ENCODE measurements at places on chromosomes 3 and 15. TPM values are rescaled to one million over a fixed set of nuclear protein-coding genes. Genes with fewer than 3 reads are reported as not detected.

The LEKR1 gene
- 0.24 TPM for total RNA-seq

The XCR1 gene
- not detected for total RNA-seq

The ERICH6 gene
- 0.48 TPM for total RNA-seq

The NAALADL2 gene
- total RNA-seq, result 2.4 TPM

The CA12 gene
- 10.3 TPM for total RNA-seq

The GTF2E1 gene
- 12.0 TPM for total RNA-seq

The COL6A5 gene
- total RNA-seq, result not detected

The CISH gene
- total RNA-seq, result 2.7 TPM

The WDR76 gene
- 15.8 TPM for total RNA-seq

The PCSK6 gene
- total RNA-seq, result 0.32 TPM

The PLA2G4F gene
- not detected for total RNA-seq

The GRK7 gene
- under 0.01 TPM for total RNA-seq

The BFSP2 gene
- total RNA-seq, result not detected

The SCG5 gene
- total RNA-seq, result 24.4 TPM

The CFAP100 gene
- total RNA-seq, result not detected

The TPRG1 gene
- total RNA-seq, result 0.13 TPM

The CCR4 gene
- total RNA-seq, result not detected

The ITIH1 gene
- not detected for total RNA-seq

The CYP19A1 gene
- total RNA-seq, result 0.08 TPM

The FAH gene
- total RNA-seq, result 32.3 TPM

The SLC25A38 gene
- total RNA-seq, result 39.0 TPM

The KCNMB2 gene
- 0.39 TPM for total RNA-seq

The CGNL1 gene
- total RNA-seq, result 0.39 TPM

The IGSF11 gene
- not detected for total RNA-seq

The COX5A gene
- 146 TPM for total RNA-seq

The STARD9 gene
- total RNA-seq, result 8.3 TPM

The CCK gene
- 5.9 TPM for total RNA-seq

The ACAD9 gene
- 21.2 TPM for total RNA-seq

The PRICKLE2 gene
- 26.1 TPM for total RNA-seq

The SH3BP5 gene
- total RNA-seq, result 8.6 TPM

The SNAP23 gene
- total RNA-seq, result 70.7 TPM

The TPRA1 gene
- 36.3 TPM for total RNA-seq

The CD200 gene
- 2.2 TPM for total RNA-seq

The GP9 gene
- total RNA-seq, result not detected

The TMOD2 gene
- 3.2 TPM for total RNA-seq

The PLXNB1 gene
- total RNA-seq, result 17.3 TPM

The MCF2L2 gene
- 0.52 TPM for total RNA-seq

The FAM174B gene
- 0.16 TPM for total RNA-seq

The ZNF662 gene
- 1.3 TPM for total RNA-seq

The GUCA1C gene
- total RNA-seq, result not detected

All from epithelial cell of alveolus of lung (primary cell).